WERI-Rb-1 (cell line): ENCODE measurements at places on chromosomes 1 and 21.

DNA sequence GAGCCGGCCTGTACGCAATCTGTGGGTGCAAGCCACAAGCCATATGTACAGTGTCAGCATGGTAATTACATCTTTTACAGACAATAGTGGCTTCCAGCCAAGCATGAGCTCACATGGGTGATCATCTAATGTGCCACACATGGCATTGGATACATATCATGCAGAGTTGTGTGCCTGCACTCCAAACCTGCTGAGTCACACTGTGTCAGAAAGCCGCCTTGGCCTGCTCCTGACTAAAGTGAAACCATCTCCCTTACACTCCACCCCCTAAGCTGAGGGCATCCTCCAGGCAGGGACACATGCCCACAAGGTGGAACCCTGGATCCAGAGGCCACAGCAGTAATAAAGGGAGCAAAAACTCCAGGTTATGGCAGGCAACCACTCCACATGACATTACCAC lies 72.5 kb downstream of the KCNT2 start:
- peak; percentile 68 for DNase-seq

DNA sequence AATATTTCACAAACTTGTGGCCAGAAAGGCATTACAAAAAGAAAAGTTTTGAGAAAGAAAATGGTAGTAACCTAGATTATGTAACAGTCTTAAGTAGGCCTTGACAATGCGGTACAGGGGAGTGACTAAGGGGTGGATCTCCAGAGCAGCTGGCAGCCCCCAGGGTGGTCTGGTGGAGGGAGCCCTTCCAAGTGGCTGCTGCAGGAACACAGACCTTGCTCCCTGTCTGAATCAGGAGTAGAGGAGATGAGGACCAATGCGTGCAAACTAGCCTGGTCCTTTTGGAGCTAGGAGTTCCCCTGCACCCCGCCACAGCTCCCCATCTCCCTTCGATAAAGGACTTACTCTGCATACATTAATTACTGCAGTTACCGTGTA lies 189.0 kb downstream of the NFIA start:
- DNase-seq, result no peak

DNA sequence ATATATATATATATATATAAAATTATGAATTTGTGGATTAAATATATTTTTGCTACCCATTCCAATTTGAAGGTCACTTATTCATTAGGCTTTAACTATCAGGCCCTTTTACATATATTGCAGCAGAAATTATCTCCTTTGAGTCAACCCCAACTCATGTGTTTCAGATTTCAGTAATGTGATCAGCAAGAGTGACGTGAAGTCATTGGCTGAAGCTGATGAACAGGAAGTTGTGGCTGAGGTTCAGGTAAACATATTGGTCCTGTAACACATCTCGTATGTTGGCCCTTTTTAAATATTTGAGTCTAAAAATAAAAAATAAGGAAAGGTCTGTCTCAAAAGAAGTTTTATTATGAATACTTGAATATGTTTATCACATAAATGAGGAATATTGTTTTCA lies 8.5 kb downstream of the VPS45 start:
- DNase-seq, result no peak

DNA sequence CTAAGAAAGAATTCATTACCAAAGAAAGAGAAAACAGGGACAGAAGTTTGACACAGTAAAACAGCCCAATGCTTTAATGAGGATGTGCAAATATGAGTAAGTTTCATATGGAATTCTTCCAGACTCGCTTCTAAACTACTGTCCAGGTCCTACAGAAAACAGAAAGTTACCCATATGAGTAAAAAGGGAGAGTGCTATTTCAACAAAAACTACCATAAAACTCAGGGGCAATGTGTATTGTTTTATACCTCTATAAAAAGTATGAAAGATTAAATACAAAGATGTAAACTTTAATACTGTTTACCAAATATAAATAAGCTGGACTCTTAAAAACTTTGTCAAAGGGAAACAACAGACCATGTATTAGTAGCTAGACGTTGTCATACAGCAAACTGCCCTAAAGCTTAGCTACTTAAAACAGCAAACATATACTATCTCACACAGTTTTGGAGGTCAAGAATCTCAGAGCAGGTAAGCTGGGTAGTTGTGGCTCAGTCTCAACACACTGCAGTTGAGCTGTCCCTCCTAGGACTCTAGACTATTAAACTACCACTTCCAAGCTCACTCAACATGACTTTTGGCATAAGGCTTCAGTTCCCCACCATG lies 174.9 kb downstream of the COP1 start:
- DNase-seq, result no peak

DNA sequence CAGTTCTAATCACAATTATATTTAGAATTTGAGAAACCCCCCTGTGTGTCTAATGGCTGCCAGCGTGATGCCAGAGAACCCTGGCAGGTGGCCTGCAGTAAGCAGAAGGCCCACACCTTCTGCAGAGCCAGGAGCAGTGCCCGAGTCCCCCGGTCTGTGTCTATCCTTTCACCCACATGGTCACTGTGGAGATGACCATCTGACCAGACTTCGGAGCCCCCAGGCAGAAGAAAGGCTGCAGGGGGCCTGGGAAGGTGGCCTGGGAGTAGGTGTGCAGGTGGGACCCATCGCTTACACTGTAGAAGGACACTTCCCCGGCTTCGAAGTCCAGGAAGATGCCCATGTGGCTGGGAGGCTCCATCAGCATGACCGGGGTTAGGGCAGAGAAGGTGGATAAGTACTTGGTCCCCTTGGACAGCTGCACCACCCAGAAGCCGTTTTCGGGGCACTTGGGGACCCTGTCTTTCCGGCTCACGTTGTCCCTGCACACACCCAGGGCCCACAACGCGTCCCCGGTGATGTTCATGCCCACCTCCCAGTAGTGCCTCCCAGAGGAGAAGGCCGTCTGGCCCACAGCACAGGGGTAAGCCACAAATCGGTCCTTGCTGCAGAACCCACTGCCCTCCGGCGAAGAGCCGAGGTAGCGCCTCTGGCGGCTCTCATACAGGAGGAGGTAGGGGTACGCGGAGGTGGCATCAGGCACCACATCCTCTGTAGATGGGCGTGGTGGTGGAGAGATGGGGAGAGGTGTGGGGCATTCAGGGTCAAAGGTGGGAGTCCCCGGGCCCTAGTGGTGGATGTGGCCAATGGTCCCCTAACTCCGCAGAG lies 1.6 kb upstream of the TRIM11 start:
- no peak for DNase-seq

- peak; percentile 52 for DNase-seq
Measured at GRCh38 chr1:161725908-161726472, 4.6 kb downstream of the FCRLB start.

GRCh38 chr1:216832192-216832591 lies 109.0 kb upstream of the ESRRG start:
- DNase-seq, result no peak

DNA sequence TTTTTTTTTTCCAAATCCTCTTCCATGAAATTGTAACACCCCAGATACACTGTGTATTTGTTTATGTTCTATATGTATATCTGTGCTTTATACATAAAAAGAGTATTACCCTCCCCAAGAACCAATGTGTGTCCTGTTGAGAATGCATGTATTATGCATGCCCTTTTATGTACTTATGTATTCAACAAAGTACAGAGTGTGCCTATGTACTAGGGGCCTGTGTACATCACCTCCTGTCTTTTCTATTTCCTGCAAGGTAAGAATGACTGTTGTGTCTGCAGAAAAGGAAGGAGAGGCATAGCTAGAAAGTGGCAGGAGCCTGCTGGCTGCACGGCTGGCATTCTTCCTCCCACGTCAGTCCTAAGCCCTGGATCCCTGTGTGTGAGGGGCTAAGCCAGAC lies 7.0 kb downstream of the TMEM61 start:
- DNase-seq, result no peak

- DNase-seq, result no peak
Measured at GRCh38 chr1:104921525-104921924, 1171.8 kb downstream of the AMY1C start.

- peak; percentile 74 for DNase-seq
Measured at GRCh38 chr1:35807614-35808449, at the start of gene AGO4. Gene AGO4, plus strand, starts transcription at chr1:35808016. Its CDS starts 401 bp downstream, at chr1:35808417.

- DNase-seq, result no peak
Measured at GRCh38 chr1:19866758-19867157, 15.4 kb upstream of the OTUD3 start.

- no peak for DNase-seq
Measured at GRCh38 chr1:102531036-102531435, 534.3 kb upstream of the OLFM3 start.

GRCh38 chr1:230354005-230354404 lies 72.1 kb downstream of the PGBD5 start:
- no peak for DNase-seq

DNA sequence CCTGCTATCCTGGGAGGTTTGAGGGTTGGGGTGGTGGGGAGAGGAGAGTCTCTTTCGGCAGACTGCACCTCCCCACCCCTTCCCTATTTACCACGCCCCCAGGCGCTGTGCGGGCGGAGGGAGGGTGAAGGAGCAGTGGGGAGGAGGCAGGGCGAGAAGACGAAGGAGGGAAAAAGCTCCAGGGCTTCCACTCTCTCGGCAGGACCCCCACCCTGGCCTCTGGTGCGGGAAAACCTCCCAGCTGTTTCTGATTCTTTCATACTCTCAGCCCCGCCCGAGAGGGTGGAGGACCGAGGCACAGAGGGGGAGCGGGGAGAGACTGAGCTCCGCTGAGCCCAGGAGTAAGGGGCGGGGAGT lies 866 bp upstream of the WNT2B start:
- DNase-seq, result peak; percentile 59

DNA sequence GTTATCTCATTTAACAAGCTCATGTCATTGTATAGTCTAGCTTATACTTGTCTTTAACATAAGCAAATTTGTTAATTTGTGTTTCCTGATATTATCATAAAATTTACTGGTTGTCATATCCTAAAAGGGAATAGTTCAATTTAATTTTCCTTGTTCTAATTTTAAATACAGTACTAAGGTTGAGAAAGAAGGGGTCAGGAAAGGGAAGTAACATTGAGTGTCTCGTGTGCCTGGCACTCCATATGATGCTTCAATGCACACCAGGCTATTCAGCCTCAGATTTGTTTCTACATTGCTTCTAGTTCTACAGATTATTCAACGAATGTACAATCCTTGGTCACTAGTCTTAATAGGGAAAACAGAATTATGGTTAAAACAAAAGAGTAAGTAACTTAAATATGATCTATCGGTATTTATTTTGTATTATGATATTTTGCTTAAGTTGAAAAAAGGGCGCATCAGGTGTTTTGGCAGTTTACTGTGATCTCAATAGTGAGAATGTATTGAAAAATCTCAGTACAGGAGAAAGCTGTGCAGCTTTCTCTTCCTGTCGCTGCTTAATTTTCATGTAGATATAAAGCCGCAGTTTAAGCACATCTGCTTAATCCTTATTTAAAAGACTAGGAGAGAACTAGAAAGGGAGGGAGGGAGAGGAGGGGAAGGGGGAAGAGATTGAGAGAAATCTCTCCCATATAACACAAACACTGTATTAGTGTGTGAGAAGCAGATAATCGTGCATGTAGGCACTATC lies 13.0 kb downstream of the PTPRC start:
- DNase-seq, result no peak

GRCh38 chr1:39845569-39846566 lies 37.4 kb downstream of the TRIT1 start:
- peak; percentile 80 for DNase-seq

GRCh38 chr1:5966543-5967205 lies 25.6 kb downstream of the NPHP4 start:
- DNase-seq, result no peak

- peak; percentile 35 for DNase-seq
Measured at GRCh38 chr1:26034504-26035202, 11.3 kb downstream of the SLC30A2 start.

- no peak for DNase-seq
Measured at GRCh38 chr21:30081506-30081905, 85.1 kb downstream of the CLDN17 start.

DNA sequence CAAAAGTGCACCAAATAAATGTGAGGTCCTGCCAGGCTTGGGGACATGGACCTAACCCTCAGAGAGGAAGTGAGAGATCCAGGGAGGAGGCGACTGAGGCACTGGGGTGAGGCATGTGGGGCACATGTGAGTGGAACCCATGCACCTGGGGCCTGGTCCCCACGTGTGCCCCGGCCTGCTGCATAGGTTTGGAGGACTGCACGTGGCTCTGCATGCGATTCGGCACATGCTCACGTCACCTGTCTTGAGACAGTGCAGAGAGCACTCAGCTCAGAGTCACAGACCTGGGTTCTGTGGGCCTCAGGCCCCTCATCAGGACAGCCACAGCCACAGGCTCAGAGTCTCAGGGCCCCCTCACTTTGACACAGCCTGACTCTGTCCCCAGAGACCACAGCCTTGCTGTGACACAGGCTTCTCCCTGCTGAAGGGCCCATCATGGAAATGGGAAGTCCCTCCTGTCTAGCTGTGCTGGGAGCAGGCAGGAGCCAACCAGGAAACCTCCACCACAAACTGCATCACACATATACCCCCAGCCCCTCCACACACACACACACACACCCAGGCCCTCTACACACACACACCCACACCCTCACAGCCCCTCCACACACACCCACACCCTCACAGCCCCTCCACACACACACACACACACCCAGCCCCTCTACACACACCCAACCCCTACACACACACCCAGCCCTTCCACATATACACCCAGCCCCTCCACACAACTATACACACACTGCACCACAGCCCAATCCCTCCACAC lies 48.2 kb downstream of the SLC9A1 start:
- no peak for DNase-seq

DNA sequence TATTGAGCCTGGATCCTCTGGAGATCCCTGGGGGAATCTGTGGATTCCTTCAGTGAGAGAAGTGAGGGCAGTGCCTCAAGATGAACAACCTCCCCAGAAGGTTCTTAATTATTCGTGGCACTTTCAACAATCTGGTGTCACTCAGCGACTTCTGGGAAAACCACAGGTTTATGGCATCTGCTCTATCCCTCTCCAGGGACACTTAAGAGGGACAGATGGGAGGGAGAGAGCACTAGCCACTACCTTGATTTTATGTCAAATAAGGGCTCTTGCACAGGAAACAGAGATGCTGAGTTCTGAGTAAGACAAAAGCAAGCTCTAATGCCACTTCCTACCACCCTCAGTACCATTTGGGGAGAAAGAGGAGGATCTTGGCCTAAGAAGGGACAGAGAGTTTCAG lies 21.2 kb upstream of the CHI3L1 start:
- DNase-seq, result peak; percentile 75

DNA sequence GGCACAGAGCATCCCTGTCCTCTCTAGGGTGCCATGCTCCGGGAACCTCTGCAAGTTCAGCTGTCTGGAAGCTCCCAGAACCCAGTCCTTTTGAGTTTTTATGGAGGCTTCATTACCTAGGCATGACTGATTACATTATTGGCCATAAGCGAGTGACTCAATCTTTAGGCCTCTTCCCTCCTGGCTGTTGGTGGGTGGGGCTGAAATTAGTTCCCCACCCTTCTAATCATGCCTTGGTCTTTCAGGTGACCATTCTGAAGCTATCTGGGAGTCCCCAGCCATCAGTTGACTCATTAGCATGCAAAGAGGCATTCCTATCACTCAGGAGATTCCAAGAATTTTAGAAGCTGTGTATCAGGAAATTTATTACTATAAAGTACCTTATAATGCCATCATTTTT lies 46.6 kb downstream of the WLS start:
- no peak for DNase-seq
